T-helper 2 cell (primary cell): ENCODE measurements at places on chromosomes 7 and 10.

DNA sequence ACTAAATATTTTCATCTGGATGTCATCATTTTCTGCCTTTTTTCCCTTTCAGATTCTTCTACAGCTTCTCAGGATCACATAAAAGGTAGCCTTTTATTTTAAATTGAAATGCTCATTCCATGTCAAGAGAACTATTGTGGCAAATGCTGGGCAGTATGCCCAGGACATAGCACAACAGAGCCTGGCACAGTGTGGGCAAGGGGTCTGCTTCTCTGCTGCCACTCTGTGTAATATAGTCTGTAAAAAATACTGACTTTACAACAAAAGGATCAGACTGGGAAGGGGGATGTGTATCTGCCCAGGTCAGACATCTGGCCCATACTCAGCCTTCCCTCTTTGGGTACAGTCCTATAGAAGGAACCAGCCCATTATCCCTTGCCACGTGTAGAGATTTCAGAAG lies 62.7 kb downstream of the CUZD1 start:
- DNase-seq = no peak

- no peak for DNase-seq
Measured at GRCh38 chr7:86972072-86972471, 87.4 kb downstream of the ELAPOR2 start.

DNA sequence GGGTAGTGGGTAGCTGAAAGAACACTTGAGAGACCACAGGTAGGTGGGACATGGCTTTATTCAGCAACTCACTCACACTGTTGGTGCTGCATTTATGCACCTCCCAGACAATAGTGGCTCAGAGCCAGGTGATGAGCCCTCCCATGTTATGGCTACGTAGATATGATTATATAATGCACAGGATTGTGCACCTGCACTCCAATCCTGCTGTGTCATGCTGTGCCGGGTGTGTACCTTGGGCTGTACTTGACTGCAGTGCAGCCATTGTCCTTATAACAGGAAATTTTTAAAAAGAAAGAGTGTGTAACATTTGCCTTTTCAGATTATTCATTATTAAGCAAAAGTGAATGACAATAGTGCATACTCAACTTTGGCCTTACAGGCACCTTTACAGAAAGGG lies 366.1 kb upstream of the BMPER start:
- no peak for DNase-seq

- DNase-seq = no peak
Measured at GRCh38 chr7:70573696-70574095, 558.2 kb upstream of the GALNT17 start.
